K562 (cell line): ENCODE measurements at places on chromosomes 2 and 18. TPM values are rescaled to one million over a fixed set of nuclear protein-coding genes. Genes with fewer than 3 reads are reported as not detected.

The ARHGAP25 gene
- 9.8 and 13.2 TPM in 2 replicates for total RNA-seq

DNA sequence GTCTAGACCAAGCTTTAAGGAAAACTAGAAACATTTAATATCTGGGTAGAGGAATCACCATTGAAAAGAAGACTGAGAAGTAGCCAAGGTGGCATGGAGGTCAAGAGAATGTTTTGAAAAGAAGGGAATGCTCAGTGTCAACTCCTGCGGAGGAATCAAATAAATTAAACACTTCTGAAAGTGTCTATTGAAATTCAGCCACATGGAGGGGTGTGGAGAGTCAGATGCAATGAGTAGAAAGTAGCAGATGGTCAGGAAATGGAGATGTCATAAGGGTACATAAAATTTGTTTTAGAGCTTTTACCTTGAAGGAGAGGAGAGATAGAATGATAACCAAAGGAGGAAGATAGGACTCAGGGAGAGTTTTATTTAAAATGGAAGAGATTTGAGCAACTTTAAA, 35.1 kb downstream of the NLRC4 start:
- no peak overlapping the region for H3K27ac ChIP-seq
- no peak overlapping the region for H3K4me3 ChIP-seq
- peaks cover 3% of the 10 kb centered on the region; the same call in 1 of the 3 replicates for H3K36me3 ChIP-seq
- DNase-seq: no peak

The AQP12A gene
- not detected in 2 replicates for total RNA-seq

The TMEM247 gene
- 4.7 and 4.9 TPM in 2 replicates for total RNA-seq

DNA sequence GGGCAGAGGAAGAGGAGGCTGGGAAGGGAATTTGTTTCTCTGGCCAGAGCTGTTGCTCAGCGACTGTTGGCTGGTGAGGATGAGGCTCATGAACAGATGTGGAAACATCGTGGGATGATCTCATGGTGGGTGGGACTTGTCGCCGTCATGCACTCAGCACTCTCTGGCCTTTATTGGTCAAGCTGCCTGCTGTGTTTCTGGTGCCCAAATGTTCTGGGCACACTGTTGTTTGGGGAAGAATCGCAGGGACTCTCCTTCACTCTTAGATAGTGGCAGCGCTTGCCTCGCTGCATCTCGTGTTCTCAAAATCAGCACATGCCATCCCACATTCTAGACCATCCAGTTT, 145.6 kb downstream of the AGAP1 start:
- H3K27ac ChIP-seq: no peak overlapping the region
- no peaks in the 10 kb centered on the region for H3K36me3 ChIP-seq
- no peaks in the 10 kb centered on the region for H3K27me3 ChIP-seq
- H3K4me3 ChIP-seq: no peak overlapping the region
- DNase-seq: no peak

The ZNF519 gene
- 6.1 and 7.8 TPM in 2 replicates for total RNA-seq

- no peak for DNase-seq
- H3K36me3 ChIP-seq: no peaks in the 10 kb centered on the region
- H3K4me3 ChIP-seq: no peak overlapping the region
Observed at GRCh38 chr18:66894851-66895250, 291.0 kb upstream of the CDH19 start.

GRCh38 chr2:226267516-226268289, 531.9 kb downstream of the IRS1 start:
- DNase-seq: no peak
- no peaks in the 10 kb centered on the region for H3K36me3 ChIP-seq
- H3K27ac ChIP-seq: no peak overlapping the region
- H3K27me3 ChIP-seq: no peaks in the 10 kb centered on the region
- H3K4me1 ChIP-seq: no peaks in the 10 kb centered on the region
- H3K4me3 ChIP-seq: no peak overlapping the region

The HK2 gene
- 40.8 and 42.6 TPM in 2 replicates for total RNA-seq
